ENCODE measurements at places on chromosomes 2 and 18. TPM values are rescaled to one million over a fixed set of nuclear protein-coding genes. Genes with fewer than 3 reads are reported as not detected.

DNA sequence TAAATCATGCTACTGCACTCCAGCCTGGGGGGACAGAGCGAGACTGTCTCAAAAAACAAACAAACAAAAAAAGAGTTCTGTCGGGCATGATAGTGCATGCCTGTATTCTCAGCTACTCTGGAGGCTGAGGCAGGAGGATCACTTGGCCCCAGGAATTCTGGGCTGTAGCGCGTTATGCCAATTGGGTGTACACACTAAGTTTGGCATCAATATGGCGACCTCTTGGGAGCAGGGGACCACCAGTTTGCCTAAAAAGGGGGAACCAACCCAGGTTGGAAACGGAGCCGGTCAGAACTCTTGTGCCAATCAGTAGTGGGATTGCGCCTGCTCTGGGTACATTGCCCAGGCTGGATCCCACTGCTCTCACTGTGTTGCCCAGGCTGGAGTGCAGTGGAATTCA is 49.7 kb downstream of the SDC1 start:
- no peak for DNase-seq

GRCh38 chr2:130365963-130366362 is 10.1 kb downstream of the PTPN18 start:
- no peak for DNase-seq

DNA sequence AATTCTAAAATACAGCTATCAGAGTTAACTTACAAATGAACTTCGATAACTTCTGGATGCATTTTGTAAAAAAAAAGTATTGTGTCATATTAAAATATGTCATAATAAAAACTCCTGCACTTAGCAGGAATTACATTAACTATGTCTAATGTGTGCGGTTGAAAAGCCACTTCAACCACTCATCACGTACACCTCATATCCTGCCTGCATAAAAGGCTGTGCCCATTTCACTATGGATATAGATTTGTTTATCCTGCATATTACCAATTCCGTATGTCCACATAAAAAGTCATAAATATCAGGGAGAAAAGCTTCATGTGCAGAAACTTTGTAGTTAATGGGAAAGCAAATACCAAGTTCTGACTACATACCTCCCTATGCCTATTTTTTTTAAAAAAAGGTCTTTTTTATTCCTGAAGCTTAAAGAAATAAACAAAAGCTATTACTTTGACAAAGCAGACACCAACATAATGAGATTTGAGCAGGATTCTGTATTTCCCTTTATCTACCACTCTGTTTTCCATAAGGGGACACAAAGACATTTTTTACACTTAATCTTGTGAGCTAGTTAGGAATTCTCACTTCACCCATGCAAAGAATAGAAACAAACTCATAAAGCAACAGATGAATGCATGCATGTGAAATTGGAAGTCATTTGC is 96.1 kb downstream of the PPP1R1C start:
- DNase-seq, result no peak

GRCh38 chr2:240819858-240820606 is at the start of gene KIF1A:
KIF1A (minus strand) TSS chr2:240820219; CDS start chr2:240797752, 22,467 bp downstream.
- no peak for DNase-seq

DNA sequence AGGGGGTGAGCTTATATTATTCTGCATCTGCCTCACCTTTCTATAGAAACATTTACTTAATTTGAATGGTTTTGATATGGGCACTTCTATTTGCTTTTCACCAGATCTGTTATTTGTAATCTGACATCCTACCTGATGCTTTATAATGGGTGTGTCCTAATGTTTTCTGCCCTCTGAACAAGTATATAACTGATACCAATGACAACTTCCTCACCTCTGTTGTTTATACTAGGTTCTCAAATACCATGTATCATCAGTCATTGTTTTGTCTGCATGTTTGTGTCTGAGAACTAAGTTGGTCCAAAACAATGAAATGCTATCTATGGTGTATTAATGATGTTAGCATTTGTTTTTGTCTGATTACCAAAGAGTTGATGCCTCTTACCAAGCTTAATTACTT is 45.8 kb downstream of the ITGA6 start:
- DNase-seq, result no peak

DNA sequence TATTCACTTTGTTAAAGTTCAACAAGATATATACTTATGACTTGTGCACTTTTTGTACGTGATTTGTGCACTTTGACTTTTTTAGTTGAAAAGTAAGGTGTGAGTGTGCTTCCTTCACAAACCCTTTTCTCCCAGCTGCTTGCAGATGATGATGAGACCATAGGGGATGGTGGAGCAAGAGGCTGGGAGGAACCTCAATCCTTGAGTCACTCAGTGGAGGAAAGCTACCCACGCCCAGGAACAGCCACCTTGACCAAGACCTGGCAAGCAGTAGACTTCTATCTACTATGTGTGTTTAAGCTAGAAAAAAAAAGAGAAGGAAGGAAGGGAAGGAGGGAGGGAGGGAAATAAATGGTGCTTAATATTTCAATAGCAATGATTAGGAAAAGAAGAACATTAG is 25.2 kb upstream of the TAF1B start:
- DNase-seq, result no peak

- no peak for DNase-seq
Observed at GRCh38 chr2:238897122-238897880, 49.4 kb downstream of the TWIST2 start.

- DNase-seq, result peak; percentile 72
Observed at GRCh38 chr2:27754138-27754588, 17.4 kb upstream of the MRPL33 start.

DNA sequence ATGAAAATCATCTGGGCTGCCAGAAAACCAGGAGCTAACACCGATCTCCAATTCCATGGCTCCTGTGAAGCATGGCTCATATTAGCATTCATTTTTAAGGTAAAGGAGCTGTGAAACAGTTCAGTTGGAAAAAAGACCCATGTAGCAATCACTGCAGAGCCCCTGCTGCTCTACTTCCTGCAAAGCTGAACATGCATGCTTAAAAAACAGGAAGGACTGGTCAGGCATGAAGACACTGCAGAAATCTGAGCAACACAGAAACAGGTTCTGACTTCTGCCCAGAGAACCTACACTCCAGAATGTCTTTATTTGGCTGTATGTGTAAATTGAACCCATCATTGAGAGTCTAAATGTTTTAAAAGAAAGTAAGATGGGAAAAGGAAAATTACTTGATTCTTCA is 950.6 kb downstream of the DCDC2C start:
- no peak for DNase-seq

- DNase-seq, result no peak
Observed at GRCh38 chr18:26442126-26442525, 106.2 kb downstream of the KCTD1 start.

- no peak for DNase-seq
Observed at GRCh38 chr2:215839309-215839708, 174.0 kb downstream of the MREG start.

KIF5C gene
- total RNA-seq, result 0.32 TPM

EML6 gene
- 0.34 TPM for total RNA-seq

KIAA2012 gene
- total RNA-seq, result not detected

MARCHF4 gene
- 2.7 TPM for total RNA-seq

AMER3 gene
- not detected for total RNA-seq

SLC14A1 gene
- 0.34 TPM for total RNA-seq

UGT1A3 gene
- not detected for total RNA-seq

CLIP4 gene
- total RNA-seq, result 38.0 TPM

MDH1B gene
- 0.86 TPM for total RNA-seq
